Aorta (tissue), 5 donors: ENCODE measurements at places on chromosomes 5 and 9. TPM values are rescaled to one million over a fixed set of nuclear protein-coding genes. Genes with fewer than 3 reads are reported as not detected.

Gene JAKMIP2
- not detected for polyA plus RNA-seq

DNA sequence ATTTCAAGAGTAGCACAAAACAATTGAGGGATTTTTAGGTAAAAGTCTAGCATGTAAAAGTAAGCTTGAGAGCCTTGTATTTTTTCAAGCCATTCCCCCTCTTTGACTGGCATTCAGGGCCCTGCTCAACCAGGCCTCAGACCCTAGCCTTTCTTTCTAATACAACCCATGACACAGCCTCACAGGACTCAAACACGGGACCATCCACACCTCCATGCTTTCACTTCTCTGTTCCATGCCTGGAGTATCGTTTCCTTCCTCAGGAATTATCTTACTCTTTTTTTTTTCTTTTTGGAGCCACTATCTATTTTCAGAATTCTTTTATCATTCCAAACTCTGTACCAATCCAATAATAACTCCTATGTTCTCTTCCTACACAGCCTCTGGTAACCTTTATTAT lies 560.2 kb upstream of the CLINT1 start:
- no peak for DNase-seq

- DNase-seq = no peak
Measured at GRCh38 chr9:132588098-132588497, 5.7 kb downstream of the BARHL1 start.

Gene C9orf85
- polyA plus RNA-seq = 17.2 TPM

DNA sequence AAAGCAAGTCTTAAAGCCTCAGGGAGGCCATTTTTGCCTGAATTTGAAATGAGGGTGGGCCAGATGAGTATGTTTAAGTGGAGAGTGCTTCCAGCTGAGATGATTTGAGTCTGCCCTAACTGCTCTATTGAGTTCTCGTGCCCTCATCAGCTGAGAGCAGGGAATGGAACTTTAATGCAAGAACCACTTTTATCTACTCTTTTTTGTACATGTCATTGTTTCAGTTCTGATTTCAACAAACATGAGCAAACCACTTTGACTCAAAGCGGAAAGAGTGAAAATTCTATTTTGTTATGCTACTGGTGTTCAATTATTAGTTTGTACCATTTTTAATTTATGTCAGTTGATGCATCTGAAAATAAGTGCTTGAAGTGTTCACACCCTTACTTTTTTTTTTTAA lies 35.8 kb downstream of the DCAF10 start:
- DNase-seq = no peak

Gene TMC1
- polyA plus RNA-seq = not detected

Gene NXNL2
- 3.1 TPM for polyA plus RNA-seq

Gene NTRK2
- polyA plus RNA-seq = 0.88 TPM

DNA sequence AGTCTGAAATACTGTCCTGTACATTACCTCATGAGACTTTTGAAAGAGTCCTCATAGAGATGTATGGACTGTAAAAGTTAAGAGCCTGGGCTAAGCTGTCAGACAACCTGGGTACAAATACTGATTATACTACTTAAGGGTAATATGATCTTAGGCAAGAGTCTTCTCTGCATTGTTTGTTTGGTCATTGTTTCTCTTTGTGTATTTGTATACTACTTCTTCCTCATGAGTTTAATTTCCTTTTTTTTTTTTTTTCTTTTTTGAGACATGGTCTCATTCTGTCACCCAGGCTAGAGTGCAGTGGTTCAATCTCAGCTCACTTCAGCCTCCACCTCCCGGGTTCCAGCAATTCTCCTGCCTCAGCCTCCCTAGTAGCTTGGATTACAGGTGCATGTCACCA lies 2.6 kb upstream of the PFDN1 start:
- no peak for DNase-seq

DNA sequence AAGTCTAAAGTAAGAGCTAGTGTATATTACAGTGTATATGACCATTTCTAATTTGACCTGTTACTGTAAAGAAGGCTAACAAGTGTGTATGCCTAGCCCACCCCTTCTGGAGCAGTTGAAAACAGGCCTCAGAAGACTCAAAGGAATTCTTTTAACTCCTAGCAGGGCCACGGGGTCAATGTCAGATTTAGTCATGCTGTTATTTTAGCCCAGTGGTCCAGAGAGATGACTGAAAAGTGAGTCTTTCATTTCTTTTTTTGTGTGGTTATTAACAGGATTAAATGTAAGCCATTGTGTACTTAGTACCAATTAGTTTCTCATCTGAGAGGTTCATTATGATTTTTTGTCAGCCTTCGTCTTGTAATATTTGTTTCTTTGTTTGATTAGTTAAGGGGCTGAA lies 24.4 kb downstream of the ZCCHC7 start:
- no peak for DNase-seq

Gene NEUROG1
- polyA plus RNA-seq = not detected

GRCh38 chr5:1008451-1009358 lies at the start of gene NKD2:
Gene NKD2, plus strand, starts transcription at chr5:1008802. Its CDS starts 256 bp downstream, at chr5:1009058.
- peak; percentile 46 for DNase-seq

GRCh38 chr9:134288746-134289145 lies 37.5 kb upstream of the RXRA start:
- peak; percentile 48 for DNase-seq

Gene RGS7BP
- 3.5 TPM for polyA plus RNA-seq

DNA sequence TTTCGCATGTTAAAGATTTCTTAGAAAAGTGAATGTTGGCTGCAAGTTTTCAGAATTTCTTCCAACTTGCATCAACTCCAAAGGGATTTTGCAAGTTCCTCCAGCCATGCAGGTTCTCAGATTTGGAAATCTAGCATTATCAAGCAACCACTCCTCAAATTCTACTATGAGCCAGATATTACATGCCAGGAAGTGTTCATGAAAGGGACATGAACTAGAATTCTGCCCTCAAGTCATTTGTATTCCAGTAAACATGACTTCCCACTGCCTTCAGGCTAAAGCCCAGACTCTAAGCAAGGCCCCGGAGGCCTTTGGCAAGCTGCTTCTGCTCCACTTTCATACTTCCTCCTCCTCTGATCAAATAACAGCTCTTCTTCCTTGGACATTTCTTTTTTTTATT lies 111.3 kb upstream of the PAPPA start:
- DNase-seq = no peak
